Activated CD8-positive, alpha-beta memory T cell treated with anti-CD3 and anti-CD28 coated beads, Interleukin-2, amount 50 U/mL, for 4 hours (primary cell): ENCODE measurements at places on chromosomes 1 and 21.

GRCh38 chr1:172758259-172758658 is 99.4 kb downstream of the FASLG start:
- no peak for DNase-seq

DNA sequence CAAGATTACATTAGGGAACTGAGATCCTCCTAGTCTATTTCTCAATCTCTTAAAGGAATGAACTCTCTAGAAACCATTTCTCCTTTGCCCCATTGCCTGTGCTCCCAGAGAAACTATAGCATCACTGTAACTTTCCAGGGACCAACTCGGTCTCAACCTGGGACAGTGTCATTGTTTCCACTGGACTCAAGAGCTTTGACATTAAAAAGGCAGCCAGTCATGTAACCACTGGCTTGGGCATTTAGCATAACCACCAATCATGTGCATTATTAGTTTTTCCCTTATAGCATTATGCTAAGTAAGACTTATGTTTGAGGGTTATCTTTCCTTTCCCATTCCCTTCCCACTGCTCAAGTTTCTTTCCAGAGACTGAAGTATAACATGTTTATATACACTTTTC is 18.2 kb downstream of the TEX38 start:
- no peak for DNase-seq

DNA sequence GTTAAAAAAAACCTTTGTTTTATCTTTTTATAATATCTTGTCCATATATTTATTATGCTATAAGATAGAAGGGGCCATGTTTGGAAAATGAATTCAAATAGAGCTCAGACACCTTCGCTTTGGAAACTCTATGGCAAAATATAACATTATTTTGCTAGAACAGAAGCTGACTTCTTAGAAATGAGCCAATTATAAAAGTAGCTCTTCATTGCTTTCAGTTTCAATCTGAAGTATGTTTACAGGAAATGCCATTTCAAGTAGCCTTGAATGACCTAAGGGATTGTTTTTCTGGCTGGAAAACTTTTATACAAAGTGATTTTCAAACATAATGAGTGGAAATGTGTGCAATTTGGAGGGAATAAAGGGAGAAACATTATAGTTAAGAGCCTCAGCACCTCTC is 37.8 kb upstream of the GBP5 start:
- DNase-seq = no peak

- DNase-seq = no peak
Measured at GRCh38 chr1:175784831-175785230, 41.4 kb upstream of the TNR start.

DNA sequence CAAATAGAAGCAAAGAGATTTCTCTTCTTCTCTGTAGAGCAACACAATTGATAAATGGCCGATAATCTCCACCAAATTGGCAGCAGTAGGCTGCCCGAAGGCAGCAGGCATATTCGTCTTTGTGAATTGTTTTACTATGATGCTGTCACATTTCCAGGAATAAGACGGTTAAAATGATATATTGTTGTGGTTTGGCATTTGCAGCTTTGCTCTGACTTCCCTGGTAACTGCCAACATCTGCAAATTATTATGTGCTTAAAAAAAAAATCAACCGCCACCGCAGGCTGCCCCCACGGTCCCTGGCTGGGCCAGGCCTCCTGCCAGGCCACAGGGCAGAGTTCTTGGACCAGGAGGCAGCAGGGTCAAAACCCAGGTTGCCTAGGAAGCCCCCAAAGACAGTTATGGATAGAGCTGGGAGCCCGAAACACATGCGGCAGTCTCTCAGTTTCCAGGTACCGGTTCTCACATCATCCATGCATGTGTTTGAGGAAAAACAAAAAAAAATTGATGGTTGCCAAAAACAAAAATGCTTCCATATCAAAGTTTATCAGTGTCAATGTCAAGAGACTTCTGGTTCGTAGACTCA is 179.3 kb downstream of the ETS2 start:
- DNase-seq = no peak

DNA sequence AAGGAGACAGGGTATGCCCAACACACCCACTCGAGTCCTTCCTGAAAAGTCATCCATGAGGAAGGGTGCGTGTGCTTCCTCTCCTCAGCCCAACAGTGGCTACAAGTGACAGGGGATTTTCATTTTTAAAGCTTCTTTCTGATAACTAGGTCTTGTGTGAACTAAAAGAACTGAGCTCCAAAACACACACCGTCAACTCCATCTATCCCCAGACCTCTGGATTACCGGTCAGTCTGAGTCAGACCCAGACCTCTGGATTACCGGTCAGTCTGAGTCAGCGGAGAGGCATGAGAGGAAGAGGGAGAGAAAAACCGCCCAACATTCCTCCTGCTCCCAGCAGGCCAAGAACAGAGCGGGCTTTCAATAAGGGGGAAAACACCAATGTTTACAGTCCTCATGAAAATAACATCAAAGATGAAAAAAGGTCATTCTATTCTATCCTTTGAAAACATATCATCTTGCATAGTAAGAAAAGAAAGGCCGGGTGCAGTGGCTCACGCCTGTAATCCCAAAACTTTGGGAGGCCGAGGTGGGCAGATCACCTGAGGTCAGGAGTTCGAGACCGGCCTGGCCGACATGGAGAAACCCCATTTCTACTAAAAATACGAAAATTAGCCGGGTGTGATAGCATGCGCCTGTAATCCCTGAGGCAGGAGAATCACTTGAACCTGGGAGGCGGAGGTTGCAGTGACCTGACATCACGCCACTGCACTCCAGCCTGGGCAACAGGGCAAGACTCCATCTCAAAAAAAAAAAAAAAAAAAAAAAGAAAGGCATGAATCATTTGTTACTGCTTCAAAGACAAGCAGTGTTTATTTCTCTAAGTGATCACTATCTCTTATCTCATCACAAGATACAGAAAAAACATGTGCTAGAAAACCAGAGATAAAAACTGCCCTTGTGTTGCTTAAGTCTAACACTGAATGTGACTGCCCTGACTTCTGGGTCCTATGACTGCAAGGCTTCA is 3.4 kb downstream of the PTTG1IP start:
- no peak for DNase-seq

DNA sequence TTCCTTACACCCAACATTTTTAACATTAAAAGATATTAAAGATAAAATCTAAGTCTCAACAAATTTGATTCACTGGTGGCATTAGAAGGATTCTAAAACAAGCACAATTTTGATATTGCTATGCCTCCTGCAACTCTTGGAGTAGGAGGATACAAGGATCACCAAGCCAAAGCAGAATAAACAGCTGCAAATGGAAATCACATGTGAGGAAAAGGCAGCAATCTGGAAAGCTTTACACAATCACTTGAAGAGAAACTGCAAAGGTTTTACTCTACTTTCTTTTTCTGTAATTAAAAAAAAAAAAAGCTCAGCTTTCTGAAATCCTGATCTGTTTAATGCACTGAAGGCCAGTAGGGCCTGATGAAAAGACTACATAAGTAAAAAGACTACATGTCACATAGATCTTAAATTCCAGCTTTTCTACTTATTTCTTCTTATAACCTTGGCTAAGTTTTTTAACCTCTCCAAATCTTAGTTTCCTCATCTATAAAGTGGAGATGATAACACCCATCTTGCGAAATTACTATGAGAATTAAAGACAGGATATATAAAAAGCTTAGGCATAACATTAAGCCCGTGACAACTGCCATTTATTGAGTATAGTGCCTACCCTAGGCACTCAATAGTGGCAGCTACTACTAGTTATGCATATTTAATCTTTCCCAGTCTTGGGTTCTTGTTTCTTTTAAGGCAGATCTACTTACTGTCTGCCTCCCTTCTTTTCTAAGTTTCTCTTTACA is 73.5 kb downstream of the EPS15 start:
- no peak for DNase-seq

GRCh38 chr1:33456502-33456886 is 16.0 kb upstream of the ZSCAN20 start:
- no peak for DNase-seq

GRCh38 chr1:68174738-68175113 is 57.6 kb downstream of the WLS start:
- DNase-seq = no peak
